ENCODE measurements at places on chromosomes 12 and 14.

DNA sequence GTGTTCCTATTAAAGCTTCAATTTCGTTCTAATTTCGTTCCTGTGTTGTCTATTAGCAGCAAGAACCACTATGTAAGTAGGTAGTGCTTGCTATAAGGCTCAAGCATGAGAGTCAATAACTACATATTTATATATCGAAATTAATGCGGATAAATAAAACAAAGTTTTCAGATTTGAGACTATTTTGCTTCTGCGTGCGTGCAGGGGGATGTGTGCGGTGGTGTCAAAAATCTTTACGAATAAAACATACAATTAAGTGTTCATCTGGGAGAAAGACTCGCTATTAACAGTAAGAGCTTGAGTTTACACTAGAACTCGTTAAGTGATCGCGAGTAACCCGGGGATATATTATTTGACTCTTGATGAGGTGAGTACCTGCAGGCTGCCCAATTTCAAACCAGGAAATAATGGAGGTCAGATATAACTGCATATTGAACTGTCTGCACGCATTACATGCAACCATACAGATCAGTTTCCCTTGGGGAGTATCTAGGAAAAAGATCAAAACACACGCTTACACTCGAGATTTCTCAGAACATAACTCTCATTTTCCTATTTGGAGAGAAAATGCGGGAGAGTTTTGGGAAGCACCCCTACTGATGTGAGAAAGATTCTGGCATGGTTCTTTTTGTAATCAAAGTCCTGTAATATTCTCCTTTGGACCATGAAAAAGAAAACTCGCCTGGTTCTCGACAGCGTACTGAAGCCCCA, 813 bp downstream of the TWF1 start:
- DNase-seq: peak; percentile 23

DNA sequence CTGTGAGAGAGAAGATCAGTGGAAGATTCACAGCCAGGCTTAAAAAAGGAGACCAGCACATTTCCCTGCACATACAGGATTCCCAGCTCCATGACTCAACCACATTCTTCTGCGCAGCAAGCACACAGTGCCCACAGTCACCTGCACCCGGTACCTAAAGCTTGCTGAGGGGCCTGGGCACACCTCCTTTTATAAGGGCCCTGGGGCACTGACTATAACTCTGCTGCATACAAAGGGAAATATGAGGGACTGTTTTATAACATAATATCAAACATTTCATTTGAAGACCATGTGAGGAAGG, 322.9 kb downstream of the DAD1 start:
- DNase-seq: no peak

- no peak for DNase-seq
These were observed 38.2 kb upstream of the MAP3K9 start for GRCh38 chr14:70847406-70848090.

DNA sequence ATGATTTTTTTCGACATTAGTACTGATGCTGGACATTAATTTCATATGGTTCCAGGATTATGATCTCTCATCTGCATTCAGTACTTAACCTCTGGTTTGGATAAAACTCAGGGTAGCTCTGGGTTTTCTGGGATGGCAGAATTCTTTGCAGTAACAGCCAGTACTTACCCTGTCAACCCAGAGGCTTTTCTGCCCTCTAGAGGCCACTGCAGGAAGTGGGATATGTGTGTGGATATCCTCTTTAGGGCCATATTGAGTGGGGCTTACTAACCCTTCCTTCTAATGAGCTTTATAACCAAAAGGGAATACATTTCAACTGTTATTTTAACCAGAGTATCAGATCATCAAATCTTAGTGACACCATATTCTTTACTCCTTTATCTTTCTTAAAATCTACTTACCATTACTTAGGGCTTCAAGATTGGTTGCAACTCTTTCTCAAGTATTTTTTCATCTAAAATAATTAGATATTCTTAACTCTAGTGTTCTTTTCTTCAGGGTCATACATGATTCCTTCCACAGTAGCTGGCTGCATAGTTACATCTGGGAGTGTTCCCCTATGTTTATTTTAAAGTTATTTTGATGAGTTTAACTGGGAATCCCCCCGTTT, 488.0 kb upstream of the STXBP6 start:
- no peak for DNase-seq

DNA sequence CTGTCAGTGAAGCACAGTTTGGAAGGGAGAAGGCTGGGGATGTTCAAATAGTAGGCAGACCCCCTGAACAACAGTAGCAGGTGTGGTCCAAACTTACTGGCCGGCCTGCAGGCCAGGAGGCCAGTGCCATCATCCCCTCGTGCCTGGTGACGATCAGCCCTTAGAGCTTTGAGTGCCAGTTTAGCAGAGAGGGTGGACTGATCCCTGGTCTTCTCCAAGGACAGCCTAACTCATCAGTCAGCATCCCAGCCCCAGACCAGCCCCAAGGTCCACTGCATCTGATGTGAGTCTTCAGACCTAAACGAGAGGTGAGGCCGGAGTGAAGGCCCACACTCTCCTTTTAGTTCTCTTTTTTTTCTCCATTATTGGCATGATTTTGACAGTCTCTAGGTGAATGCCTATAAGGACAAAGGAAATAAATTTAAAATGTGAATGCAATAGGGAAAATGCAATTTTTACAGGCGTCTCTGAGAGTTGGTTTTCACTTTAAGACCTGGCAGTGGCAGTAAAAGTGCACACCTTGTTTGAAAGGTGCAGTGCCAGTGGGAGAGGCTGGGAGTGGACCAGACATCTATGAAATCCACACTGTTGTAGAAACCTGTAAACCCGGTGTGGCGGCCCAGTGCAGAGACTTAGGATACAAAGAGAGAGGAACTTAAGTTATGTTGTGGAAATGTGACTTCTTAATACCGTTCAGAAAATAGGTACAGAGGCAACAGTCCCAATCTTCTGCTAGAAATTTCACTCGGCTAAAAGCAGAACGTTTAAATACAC, 311.2 kb downstream of the CACNA1C start:
- no peak for DNase-seq

- DNase-seq: no peak
These were observed 428 bp downstream of the RNF41 start for GRCh38 chr12:56221232-56221756.

DNA sequence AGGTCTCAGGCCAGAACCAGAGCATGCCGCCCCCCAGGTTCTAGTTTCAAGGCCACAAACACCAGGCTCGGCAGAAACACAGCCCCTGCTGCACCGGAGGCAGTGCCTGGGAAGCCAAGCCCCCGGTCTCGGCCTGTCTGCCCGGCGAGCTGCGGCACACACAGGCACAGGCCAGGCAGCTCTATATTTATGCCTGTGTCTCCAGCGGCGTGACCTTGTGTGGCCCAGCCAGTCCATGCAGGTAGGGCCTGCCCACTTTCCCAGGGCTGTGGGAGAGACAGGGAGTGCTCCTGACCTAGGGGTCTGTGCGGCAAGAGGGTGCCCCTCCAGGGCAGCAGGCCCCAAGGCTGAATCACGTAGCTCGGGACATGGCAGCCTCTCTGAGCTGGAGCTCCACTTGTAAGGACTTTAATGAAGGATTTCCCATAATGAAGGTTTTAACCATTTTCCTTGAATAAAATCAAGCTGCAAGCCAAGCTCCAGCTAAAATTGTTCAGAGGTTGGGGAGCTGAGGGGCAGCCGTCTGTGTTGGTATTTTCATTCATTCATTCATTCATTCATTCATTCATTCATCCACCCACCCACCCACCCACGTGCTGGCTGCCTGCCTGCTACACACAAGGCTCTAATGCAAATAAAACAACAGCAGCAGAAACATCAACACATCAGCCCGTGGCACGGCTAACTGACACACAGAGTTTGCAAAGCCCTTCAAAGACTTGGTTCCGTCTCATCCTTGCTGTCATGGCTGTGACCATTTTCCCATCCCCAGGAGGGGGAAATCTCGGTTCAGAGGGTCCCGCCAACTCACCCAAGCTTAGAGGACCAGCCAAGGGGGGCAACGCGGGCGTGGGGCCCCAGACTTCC, 92.0 kb downstream of the RFLNA start:
- no peak for DNase-seq

DNA sequence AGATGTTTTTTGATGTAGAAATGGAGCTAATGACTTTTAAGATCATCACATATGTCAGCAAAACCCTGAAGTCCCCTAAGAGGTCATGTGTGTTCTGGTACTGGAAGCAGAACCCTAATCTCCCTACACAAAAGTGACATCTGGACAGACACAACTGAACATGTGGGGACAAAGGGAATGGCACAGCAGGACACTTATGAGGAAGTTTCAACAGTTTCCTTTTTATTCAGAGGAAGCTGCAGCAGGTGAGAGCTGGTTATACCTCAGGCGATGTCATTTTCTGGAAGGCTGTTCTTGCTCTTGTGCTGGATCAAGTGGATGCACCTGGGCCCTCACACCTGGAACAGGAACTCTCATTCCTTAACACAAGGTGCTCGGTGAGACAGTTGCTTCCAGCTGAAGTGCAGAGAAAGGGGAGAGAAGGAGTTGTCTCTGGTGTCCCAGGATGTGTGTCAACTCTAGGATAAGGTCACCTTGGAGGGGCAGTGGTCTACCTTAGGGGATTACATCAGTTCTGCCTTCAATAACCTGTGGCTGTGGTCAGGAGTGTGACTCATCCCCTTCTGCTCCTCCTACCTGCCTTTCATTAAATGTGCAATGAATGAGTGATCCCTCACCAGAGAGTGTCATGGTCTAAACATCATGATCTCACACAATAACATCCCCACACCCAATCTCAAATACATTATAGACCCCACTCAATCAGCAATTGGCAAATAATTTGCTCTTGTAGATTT, 463.4 kb downstream of the TMEM121 start:
- DNase-seq: peak; percentile 44

- DNase-seq: no peak
These were observed 44.4 kb upstream of the PRIMA1 start for GRCh38 chr14:93832665-93833064.

DNA sequence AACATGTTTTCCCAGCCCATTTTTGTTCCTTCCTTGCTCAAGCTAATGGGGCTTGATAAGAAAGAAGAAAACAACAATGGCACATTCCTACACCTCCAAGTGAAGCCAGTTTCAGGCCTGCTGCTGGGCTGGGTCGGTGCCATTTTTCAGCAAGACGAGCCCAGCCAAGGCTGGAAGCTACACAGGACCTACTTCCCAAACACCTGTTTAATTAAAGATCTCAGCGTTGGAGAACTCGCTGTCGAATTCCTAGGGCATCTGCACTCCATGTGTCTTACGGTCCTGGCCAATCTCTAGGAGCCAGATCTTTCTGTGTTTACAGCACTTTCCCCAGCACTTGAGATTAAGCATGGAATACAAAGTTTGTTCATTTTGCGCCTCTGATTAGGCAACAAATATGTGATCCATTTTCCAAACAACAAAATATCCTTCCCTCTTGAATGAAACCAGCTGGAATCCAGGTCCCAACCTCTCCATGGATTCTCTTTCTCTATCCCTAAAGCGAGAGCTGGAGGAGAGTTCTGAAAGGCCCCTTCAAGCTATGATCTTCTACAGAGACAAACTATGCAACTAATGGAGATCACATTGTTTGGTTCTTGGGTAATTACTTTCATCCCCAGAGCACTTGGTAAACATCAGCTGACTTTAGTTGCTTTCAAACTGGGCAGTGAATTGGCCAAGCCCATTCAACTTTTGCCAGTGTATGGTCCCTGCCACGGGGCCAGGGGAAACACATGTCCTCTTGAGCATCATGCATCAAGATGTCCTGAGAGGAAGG, 34.3 kb upstream of the TC2N start:
- no peak for DNase-seq

DNA sequence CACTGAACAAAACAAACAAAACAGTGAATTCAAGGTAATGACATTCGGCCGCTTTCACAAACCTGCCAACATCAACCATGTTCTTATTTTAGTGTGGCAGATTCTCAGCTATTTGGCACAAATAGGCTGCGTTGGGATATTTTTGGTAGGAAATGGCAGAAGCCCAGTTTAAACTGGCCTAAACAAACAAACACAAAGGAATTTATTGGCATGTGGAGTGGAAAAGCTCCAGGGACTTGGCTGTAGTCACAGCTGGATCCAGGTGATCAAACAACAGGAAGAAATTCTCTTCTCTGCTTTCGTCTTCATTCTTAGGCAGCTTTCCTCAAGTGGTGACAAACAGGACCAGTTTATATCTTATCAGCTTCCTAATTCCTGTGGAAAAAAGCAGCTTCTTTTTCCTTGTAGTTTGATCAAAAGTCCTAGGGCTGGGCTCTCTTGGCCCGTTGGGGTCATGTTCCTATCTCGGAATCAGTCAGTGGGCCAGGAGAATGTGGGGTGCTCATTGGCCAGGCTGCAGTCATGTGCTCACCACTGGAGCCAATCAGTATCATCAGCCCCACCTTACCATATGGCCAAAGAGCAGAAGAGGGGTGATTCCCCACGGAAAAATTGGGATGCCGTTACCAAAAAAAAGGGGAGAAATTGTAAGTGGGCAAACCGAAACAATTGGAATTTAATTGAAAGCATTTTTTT, 22.6 kb downstream of the C12orf75 start:
- no peak for DNase-seq

DNA sequence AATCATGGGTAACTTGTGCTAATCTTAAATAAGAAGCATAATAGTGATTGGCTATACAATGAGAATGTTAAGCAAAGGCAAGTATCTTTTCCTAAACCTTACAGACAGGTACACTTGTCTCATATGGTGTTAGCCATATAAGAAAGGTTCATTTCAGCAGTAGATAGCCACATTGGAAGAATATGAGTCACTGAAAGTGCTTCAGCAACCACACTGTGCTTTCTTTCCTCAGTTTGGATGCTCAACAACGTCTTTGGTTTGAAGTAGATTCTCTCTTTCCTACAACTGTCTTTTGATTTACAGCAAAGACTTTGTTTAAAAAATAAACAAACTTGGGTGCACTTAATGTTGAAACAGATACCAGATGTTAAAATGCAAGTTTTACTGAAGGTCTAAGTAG, 8.9 kb downstream of the DDHD1 start:
- DNase-seq: no peak

DNA sequence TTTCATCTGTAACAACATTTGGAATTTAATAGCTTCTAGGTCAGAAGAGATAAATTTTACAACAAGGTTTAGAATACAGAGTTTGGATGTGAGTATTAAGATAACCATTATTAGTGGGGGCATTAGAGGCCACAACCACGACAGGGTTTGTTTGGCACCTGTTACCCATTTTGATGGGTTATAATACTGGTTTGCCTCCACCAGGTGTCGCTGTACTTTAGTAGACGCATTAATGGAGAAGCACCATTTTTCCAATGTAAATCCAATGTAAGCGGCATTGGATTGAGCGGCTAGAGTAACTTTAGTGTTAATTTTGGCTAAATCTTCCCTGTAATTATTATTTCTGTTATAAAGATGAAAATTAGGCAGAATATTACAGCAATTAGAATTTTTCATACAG, 136.2 kb downstream of the SLCO1B3 start:
- DNase-seq: peak; percentile 2
